GM23248 (cell line): ENCODE measurements at places on chromosomes 2 and 18. TPM values are rescaled to one million over a fixed set of nuclear protein-coding genes. Genes with fewer than 3 reads are reported as not detected.

- no peak for DNase-seq
These were observed 1144.1 kb downstream of the CNTNAP5 start for GRCh38 chr2:125169022-125169763.

Gene USP14
- total RNA-seq, result 13.9 and 16.1 TPM in 2 replicates

Gene SP110
- 11.6 and 24.3 TPM in 2 replicates for total RNA-seq

DNA sequence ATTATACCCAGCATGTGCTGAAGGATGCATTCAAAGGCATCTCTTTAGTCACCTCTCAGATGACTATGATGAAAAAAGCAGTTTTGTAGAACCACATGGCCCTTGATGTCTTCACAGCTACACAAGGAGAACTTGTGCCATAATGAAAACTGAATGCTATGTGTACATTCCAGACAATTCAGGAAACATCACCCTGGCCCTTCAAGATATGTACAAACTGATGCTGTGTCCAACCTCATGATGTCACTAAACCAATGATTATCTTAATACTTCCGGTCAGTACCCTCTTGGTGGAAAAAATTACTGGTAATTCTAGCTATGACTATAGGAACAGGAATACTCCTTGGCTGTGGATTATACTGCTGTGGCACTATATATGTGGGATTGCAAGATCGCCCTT, 20.0 kb downstream of the DUSP11 start:
- DNase-seq, result peak; percentile 15

Gene TET3
- 2.9 and 4.3 TPM in 2 replicates for total RNA-seq

Gene NPHP1
- 2.0 and 3.1 TPM in 2 replicates for total RNA-seq

DNA sequence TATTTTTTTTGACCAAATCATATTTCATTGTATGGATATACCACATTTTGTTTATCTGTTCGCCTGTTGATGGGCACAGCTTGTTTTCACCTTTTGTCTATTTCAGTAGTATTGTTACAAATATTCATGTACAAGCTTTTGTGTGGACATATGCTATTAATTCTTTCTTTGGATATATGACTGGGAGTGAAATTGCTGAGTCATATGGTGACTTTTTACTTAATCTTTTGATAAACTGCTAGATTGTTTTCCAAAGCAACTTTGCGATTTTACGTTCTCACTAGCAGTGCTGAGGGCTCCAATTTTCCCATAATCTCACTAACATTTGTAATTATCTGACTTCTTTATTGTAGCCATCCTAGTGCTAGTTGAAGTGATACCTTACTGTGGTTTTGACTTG, 112.4 kb downstream of the CD8B2 start:
- DNase-seq, result no peak

- DNase-seq, result no peak
These were observed 65.7 kb downstream of the MEP1B start for GRCh38 chr18:32255570-32255969.

- DNase-seq, result peak; percentile 89
These were observed 3.5 kb upstream of the KLF11 start for GRCh38 chr2:10039658-10040410.

GRCh38 chr2:102442967-102443828, 20.2 kb downstream of the IL18RAP start:
- peak; percentile 63 for DNase-seq

GRCh38 chr18:9082711-9083510, 19.6 kb upstream of the NDUFV2 start:
- DNase-seq, result no peak

GRCh38 chr2:70979626-70980025, 1.2 kb downstream of the ANKRD53 start:
- no peak for DNase-seq

- peak; percentile 16 for DNase-seq
These were observed 435.1 kb upstream of the MEIS1 start for GRCh38 chr2:65999796-66000195.

DNA sequence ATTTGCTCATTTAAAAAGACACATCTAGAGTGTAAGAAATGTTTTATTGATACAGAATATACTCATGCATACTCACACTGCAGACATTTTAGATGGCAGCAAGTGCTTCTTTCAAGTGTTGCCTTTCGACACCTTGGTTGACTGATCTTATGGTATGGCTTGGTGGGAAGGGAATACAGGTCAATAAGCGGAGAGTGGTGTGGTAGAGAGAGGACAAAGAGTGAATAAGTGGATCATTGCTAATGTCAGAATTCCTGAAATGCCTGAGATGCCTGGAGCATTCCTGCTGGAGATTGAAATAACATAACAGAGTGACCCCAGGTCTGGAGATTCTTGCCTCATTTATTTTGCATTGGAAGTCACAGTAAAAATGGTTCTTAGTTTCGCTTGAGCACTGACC, 76.7 kb downstream of the RND3 start:
- DNase-seq, result peak; percentile 14

Gene PPP1R1C
- not detected in 2 replicates for total RNA-seq

DNA sequence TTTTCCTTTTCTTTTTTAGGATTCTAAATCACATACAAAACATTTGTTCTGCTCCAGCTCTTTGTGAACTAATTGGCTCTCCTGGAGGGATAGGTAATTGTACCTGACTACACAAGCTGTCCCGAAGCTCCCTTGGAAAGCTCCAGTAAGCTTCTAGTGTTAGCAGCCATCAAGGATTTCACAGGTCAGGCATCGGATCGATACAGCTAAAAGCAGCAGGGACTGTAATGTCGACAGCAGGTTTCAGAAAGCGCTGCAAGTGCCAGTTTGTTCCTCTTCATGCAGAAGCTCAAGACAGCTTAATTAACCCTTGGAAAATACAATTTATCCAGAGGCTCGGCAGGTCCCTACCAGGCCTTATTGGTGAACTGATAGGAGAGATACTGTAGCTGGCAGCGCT, 87.2 kb upstream of the VRK2 start:
- no peak for DNase-seq

Gene IWS1
- total RNA-seq, result 23.3 and 32.4 TPM in 2 replicates

GRCh38 chr2:167361426-167361825, 473.1 kb downstream of the XIRP2 start:
- no peak for DNase-seq

DNA sequence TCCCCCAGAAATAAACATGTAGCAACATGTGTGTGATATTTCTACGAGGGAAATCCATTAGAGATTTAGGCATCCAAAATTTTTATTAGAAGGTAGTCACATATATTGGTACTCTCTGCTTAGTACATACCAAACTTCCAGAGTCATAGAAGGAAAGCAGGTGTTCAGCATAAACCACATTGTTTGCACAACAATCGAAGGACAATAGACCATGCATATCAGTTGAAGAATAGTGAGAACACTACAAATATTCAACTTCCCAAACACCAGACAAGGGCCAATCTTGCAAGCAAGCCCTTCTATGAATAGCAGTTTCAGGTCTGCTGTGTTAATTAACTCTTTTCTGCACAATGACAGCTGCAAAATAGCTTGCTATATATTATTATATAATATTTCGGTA, 702.2 kb downstream of the ERBB4 start:
- DNase-seq, result no peak

DNA sequence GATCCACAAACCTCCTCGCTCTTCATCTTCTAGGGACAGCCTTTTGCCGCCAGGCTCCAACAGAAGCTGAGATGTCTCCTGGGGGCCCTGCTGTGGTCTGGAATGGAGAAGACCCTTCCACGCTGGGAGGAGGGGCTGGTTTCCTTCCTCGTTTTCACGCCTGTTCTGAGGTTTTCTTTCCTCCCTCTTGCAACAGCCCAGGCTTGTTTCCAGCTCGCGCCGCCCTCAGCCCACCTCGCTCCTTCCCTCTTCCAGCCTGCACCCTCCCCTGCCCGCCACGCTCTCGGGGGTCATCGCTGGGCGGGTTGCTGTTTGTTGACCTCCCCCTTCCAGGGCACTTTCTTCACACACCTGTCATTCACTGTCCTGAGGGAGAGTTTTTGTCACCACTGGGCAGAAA, 55.4 kb downstream of the VAPA start:
- no peak for DNase-seq

Gene ITGB6
- total RNA-seq, result not detected in 2 replicates

Gene FTCDNL1
- 0.13 and 0.65 TPM in 2 replicates for total RNA-seq

DNA sequence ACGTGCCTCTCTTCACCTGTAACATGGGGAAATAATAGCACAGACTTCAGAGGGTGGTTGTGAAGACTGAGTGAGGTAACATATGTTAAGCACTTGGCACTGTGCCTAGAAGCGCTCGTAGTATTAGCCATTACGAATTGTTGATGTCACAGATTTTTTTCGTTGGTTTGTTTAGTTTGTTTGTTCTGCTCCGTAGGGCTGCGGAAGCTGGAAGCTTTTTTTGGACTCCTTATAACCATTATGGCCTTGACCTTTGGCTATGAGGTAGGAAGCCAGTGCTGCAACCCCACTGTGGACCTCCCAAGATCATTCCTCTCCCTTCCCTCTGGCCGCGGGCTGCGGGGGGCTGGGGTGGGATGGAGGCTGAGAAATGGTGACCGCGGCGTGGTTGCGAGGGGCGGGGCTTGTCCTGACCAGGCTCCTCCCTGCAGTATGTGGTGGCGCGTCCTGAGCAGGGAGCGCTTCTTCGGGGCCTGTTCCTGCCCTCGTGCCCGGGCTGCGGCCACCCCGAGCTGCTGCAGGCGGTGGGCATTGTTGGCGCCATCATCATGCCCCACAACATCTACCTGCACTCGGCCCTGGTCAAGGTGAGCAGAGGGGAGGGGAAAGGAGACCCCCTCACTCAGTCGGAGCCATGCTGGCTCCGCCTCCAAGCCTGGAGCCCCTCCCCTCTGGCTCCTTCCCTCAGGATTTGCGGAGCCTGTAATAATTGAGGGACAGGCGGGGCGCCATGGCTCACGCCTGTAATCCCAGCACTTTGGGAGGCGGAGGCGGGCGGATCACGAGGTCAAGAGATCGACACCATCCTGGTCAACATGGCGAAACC, 5.5 kb downstream of the SLC11A1 start:
- peak; percentile 66 for DNase-seq

GRCh38 chr2:236963631-236964182, 122.0 kb upstream of the COPS8 start:
- DNase-seq, result no peak

Gene SCYGR3
- total RNA-seq, result not detected in 2 replicates

- DNase-seq, result no peak
These were observed 11.2 kb upstream of the GYPC start for GRCh38 chr2:126644630-126645191.

- DNase-seq, result no peak
These were observed 32.7 kb downstream of the SERPINB8 start for GRCh38 chr18:64002581-64002980.

Gene EMX1
- total RNA-seq, result not detected in 2 replicates

Gene ACOXL
- not detected in 2 replicates for total RNA-seq

GRCh38 chr2:71309-72035, 25.2 kb upstream of the FAM110C start:
- DNase-seq, result no peak

Gene LGALSL
- total RNA-seq, result 0.43 and 1.6 TPM in 2 replicates

Gene KCNS3
- total RNA-seq, result 2.7 and 2.9 TPM in 2 replicates

DNA sequence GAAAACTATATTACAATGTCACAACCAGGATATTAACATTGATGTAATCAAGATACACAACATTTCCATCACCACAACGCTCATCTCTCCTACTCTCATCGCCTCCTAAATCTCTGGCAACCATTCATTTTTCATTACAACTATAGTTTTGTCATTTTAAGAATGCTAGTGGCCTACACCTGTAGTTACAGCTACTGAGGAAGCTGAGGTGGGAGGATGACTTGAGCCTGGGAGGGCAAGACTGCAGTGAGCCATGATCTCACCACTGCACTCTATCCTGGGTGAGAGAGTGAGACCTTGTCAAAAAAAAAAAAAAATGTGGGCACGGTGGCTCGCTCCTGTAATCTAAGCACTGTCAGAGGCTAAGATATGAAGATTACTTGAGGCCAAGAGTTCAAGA, 10.5 kb downstream of the PKP4 start:
- no peak for DNase-seq

Gene GTF3C2
- total RNA-seq, result 22.6 and 43.1 TPM in 2 replicates

Gene LYPD6B
- 3.9 and 6.8 TPM in 2 replicates for total RNA-seq

GRCh38 chr2:179898873-179899272, 37.5 kb upstream of the ZNF385B start:
- peak; percentile 47 for DNase-seq
